Amniotic stem cell (primary cell): ENCODE measurements at places on chromosomes 7 and 10.

DNA sequence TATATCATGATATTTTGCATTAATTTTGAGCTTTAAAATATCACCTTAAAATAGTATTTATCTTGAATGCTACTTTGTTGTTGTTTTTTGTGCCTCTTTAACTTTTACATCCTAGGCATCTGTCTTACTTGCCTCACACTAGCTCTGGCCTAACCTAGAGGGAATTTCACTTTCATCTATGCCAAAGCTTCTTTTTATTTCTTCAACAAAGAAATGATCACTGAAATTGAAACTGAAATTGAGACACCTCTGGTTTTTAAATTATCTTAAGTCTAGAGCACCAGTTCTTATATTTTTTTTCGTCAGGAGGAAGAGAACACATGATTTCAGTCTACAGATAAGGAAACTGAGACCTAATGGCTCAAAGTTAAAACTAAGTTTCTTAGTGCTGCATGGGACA, 3.5 kb upstream of the SCIN start:
- no peak for DNase-seq

DNA sequence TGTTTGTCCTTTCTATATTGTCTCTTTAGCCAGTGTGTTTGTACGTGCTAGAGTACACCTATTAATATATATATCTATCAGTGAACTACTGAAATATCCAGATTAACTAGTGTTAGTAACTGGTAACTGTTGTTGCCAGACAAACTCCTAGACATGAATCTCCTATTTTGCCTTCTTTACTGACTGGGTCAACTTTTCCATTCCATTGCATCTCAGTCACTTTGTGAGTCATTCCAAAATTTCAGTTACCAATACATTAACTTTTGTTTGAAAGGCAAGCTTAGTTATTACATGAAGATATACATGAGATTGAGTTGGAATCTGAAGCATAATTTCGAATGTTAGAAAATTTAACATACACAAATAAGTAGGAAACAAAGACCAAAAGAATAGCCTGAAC, 51.4 kb downstream of the BTAF1 start:
- DNase-seq: peak; percentile 55

DNA sequence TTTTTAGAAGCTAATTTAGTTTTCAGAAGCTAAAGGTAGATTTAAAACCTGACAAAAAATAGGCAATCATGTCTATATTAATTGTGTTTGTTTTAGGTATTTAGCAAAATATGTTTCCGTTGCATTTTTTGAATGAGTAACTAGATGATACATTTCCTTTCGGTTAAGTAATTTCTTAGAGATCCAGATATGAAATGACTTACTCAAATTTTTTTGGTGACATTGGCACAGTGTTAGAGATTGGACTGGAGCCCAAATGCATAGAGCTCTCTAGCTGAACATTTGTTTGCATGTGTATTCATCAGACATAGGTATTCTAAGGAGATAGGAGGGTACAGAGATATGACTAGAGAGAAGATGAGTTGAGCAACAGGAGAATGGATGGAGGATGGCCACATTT, 1.9 kb downstream of the BUB3 start:
- DNase-seq: no peak

GRCh38 chr10:110504111-110504735, 6.5 kb downstream of the DUSP5 start:
- DNase-seq: no peak

GRCh38 chr7:39656415-39656814, 33.0 kb downstream of the RALA start:
- no peak for DNase-seq
